ENCODE measurements at places on chromosomes 4 and X.

DNA sequence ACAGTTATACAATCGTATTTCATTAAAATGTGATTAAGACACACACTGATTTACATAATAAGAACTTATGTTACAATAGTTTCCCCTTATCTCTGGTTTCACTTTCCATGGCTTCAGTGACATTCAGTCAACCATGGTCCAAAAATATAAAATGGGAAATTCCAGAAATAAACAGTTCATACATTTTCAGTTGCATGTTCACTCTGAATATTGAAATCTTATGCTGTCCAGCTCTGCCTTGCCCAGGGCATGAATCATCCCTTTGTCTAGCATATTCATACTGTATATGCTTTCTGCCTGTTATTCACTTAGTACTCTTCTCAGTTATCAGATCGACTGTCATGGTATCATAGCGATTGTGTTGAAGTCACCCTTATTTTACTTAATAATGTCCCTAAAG, 173.8 kb upstream of the DCAF12L2 start:
- no peak for DNase-seq

- peak; percentile 52 for DNase-seq
Observed at GRCh38 chr4:99855678-99856077, 38.5 kb downstream of the LAMTOR3 start.

GRCh38 chr4:107853444-107854355, 29.0 kb downstream of the SGMS2 start:
- no peak for DNase-seq

- no peak for DNase-seq
Observed at GRCh38 chr4:3220476-3221183, 28.3 kb upstream of the MSANTD1 start.

GRCh38 chr4:84623661-84624060, 40.7 kb downstream of the CDS1 start:
- no peak for DNase-seq

DNA sequence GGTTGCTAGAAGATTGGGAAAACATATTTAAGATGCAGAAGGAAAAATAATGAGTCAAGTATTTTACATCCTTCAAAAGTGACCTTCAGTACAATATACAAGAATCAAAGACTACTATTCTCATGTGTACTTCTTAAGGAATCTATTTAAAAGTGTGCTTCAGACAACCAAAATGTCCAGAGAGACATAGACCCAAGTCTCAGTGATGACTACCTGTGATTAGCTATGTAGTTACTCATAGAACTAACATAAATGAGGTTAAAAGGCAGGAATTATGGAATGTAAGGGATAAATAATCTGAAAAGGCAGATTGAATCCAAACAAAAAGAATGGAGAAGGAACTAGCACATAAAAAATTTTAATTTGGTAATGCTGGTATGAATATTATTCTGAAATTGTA, 634.7 kb upstream of the FAM241A start:
- no peak for DNase-seq

- DNase-seq: no peak
Observed at GRCh38 chrX:114584375-114584943, 573 bp downstream of the HTR2C start.

- DNase-seq: no peak
Observed at GRCh38 chr4:94420356-94420755, 31.4 kb upstream of the PDLIM5 start.

DNA sequence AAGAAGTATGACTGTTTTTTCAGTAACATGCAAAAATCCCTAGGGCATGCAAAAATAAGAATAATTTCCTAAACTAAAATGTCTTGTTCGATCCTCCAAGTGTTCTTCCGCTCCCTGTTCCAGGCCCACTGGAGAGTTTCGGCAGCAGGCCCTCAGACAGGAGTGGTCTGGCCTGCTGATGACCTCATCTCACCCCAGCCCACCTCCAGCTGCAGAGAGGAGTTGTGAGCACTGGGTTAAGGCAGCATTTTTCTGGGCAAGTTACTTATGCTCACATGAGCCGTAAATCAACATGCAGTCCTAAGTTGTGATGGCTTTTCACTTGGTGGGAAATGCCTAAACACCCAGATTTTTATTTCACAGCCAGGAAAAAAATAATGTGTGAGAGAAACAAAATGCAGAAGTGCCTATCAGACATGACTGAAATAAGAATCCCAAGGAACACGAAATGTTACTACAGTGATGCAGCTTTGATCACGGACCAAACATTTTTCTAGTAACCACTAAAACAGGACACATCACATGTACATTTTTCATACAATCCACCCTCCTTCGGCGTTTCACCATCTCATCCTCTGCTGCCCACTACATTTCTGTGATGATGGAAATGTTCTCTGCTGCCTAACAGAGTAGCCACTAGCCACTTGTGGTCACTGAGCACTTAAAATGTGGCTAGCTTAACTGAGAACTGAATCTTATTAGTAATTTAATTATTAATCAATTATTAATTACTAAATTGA, 153.3 kb upstream of the TBL1X start:
- DNase-seq: no peak

GRCh38 chr4:184896868-184897715, 71.3 kb upstream of the ACSL1 start:
- DNase-seq: no peak

DNA sequence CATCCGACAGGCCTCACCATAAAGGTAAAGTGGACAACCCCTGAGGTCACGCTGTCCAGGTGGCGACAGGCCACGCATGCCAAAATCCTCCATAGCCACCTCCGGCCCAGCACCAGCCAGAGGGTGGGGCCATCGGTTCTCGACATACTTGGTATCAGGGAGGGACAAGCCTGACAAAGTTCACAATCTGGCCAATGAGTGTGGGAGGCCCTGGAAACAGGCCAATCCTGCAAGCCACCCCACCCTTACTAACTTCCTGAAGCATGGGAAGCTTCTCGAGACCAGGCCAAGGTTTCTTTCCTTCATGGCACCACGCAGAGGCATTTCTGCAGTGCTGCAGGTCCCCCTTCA, 73.8 kb downstream of the MTMR1 start:
- no peak for DNase-seq

DNA sequence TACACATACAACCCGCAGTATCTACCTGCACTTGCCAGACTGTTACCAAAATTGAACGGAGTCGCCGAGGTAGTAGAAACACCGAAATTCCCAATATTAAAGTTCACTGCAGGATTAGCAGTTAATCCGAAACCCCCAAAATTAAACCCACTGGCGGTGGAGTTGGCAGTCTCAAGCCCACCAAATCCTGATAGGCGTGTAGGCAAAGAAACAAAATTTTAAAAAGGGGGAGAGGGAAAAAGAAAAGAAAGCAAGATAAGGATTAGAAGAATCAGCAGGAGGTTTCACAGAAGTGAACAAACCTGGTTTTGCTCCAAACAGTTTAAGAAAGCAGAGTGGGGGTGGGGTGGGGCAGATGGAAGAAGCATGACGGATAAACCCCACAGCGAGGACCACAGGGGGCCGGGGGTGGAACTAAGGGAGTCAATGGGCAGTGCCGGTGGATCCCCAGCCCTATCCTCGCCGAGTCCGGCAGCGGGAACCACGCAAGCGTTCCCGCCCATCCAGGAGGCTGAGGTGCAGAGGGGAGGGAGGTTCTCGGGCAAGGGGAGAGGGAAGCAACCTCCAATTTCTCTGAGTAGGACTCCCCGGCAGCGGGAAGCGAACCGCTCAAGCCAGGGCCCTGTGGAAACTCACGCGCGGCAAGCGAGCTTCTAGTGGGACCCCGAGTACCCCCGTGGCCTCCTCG, 599 bp downstream of the NUP54 start:
- DNase-seq: peak; percentile 24

- peak; percentile 6 for DNase-seq
Observed at GRCh38 chr4:104677116-104677515, 182.4 kb upstream of the CXXC4 start.
